ENCODE measurements at places on chromosomes 13 and 19. TPM values are rescaled to one million over a fixed set of nuclear protein-coding genes. Genes with fewer than 3 reads are reported as not detected.

- peak; percentile 48 for DNase-seq
Observed at GRCh38 chr19:29526730-29527499, 1.1 kb downstream of the VSTM2B start.

DNA sequence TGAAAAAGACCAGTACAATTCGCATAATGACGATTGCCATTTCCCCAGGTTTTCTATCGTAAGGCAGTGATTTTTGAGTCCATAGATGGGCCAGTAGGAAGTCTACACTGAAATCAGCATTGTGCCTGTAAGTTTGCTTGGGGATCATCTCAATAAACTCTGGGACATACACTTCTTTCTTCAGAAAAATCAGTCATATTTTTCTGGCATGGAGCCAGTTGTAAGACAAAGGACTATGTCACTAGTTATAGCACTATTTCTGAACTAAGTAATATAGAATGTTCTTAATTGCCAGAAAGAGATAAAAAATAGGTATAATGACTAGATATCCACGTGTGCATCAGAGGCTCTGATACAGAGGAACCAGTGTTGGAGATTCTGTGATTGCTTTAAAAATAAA, 243.5 kb downstream of the LMO7 start:
- DNase-seq: no peak

GRCh38 chr13:34419755-34420154, 522.3 kb upstream of the NBEA start:
- DNase-seq: no peak

DNA sequence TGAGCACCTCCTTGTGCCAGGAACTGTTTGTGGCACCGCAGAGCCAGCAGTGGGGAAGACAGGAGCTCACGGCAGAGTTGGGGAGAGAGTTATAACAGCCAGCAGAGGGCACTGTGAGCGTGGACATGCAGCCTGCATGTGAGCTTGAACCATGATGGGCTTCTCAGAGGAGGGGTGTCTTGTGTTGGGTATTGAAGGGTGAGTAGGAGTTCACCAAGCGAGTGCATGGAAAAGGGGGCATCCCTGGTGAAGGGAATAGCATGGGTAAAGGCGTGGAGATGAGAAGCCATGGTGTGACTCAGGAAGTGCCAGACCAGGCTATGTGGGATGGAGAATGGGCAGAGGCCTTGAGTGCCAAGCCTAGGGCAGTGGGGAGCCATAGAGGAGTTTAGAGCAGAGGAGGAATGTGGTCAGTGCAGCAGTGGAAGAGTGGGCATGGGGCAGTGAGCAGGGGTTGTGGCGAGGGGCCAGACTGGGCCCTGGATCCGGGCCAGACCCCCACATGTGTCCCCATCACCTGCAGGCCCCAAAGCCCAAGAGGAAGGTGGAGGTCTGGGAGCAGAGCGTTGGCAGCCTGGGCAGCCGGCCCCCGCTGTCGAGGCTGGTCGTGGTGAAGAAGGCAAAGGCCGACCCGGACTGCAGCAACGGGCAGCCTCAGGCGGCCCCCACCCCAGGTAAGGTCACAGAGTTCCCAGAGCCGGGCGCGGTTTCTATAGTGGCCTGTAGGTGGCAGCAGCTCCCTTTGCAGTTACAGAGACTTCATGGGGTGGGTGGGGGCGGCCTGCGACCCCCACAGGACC, 11.8 kb upstream of the SHD start:
- peak; percentile 66 for DNase-seq

DNA sequence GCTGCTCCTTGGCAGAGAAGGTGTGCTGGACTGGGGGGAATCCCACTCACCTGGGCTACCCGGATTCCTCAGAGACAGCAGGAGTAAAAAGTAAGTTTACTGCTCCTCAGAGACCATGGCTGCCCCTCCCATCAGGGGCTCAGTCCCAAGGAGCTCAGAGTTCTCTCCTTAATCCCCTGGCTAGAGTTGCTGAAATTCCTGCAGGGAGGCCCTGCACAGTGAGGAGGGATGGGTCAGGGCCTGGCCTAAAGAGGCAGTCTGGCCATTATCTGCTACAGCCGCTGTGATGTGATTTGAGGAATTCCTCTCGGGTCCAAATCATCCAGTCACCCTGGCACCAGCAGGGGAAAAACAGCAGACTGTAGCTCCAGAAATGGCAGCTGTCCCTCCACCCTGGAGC, 502.5 kb downstream of the PCDH17 start:
- DNase-seq: no peak

- DNase-seq: no peak
Observed at GRCh38 chr19:55472463-55472862, 4.0 kb upstream of the ZNF628 start.

- no peak for DNase-seq
Observed at GRCh38 chr13:83470133-83470797, 412.0 kb downstream of the SLITRK1 start.

DNA sequence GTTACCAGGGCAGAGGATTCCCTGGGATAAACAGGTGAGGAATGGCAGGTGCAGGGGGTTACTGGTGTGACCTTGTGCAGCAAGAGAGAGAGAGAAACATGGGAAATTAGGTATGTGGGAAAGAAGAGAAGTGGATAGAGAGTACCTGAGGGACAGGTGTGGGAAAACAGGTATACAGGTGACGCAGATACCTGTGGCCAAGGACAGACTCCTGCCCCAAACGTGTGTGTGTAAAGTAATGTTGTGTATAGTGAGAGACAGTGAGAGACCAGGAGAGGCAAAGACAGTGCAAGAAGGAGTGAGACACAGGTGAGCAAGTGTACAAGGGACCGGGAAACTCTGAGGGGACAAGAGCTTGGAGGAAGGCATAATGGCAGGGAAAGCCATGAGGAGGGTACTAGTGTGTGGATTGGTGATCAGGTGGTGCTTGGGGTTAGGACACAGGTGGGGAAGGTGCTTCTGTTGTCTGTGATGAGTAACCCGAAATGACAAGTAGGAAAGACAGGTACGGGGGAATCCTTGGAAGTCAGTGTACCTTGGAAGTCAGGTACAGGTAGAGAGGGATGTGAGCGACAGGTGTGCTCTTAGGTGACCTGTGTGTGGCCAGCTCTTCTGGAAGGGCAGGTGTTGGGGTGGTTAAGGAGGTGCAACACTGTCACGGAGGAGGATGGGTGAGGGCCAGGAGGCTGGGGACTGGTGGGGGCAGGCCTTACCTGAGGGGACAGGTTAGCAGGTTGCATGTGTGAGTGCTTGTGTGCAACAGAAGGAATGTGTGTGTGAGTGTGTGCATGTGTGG, 2.8 kb downstream of the ERFL start:
- no peak for DNase-seq

DNA sequence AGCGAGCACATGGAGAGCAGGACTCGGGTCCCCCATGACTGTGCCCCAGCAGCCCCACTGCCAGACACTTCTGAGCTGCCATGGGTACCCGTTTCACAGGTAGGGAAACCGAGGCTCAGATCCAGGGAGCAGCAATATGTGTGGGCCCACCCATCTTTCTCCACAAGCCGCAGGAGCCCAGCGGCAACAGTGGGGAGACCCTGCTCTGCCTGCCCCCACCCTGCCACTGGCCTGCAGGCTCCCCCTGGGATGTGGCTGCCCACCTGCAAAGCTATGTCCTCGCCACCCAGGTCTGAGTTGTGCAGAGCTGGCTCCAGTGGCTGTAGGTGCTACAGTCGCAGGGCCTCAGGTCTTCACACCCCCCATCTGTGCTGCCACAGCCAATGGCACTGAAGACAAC, 50.6 kb upstream of the C1QTNF9B start:
- no peak for DNase-seq

DNA sequence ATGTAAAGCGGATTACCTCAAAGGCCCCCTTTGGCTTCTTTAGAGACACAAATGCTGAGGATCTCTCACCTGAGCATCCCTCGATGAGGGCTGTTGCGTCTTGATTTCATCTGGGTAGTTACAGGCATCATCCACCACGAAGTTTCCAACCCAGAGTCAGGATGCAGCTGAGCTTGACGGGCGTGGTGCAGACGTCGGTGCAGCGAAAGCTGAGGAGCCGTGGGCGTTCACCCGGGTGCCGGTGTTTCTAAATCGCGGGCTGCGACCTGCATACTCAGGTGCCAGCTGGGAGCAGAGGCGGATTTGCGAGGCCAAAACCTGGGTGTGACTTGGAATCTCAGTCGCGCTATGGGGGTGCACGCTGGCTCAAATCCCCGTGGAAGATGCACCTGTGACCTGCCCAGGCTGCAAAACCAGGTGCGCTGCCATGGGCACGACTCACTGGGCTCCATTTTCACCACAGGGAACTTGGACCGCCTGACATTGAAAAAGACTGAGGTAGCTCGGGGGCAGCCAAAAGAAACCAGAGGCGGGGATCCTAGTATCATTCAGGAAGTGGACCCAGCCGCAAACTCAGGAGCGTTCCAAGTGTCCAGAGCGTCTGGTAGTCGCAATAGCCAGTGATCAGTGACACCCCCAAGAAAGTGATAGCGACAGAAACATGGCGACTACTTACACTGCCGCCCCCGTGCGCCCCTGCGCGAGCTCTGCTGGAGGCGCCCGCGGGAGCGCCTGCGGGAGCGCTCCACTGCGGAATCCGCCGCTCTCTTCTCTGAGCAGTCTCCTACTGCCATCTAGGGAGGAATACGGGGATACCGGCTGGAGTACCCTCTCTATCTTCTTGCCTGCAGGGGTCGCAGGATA, 36.4 kb upstream of the IGFL4 start:
- peak; percentile 73 for DNase-seq

DNA sequence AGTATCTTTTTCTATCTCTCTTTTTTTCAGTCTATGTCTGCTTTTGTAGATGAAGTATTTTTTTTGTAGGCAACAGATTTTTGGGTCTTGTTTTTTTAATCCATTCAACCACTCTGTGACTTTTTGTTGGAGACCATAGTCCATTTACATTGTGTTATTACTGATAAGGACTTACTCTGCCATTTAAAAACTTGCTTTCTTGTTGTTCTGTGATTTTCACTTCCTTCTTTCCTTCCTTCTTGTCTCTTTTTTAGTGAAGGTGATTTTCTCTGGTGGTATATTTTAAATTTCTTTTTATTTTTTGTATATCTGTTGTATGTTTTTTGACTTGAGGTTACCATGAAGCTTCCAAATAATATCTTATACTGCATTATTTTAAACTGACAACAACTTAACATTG, 79.5 kb downstream of the COG6 start:
- DNase-seq: no peak

GRCh38 chr19:19138109-19138981, at the start of gene TMEM161A:
Gene TMEM161A, minus strand, starts transcription at chr19:19138478. Its CDS starts 50 bp downstream, at chr19:19138428.
- DNase-seq: peak; percentile 98

DNA sequence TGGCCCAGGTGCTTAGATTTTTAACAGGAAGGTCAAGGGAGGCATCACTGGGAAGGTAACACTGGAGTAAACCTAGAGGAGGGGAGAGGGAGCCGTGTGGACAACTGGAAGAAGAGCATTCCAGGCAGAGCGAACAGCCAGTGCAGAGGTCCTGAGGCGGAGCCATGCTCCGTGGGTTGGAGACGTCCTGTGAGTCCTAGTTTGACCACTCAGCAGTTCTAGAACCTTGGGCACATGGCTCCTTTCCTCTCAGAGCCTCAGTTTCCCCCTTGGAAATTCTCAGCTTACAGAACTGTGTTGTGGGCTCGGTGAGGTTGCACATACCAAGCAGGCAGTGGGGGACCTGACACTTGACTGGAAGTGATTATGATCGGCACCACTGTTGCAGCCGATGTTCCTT, 130.9 kb downstream of the DPF1 start:
- no peak for DNase-seq

DNA sequence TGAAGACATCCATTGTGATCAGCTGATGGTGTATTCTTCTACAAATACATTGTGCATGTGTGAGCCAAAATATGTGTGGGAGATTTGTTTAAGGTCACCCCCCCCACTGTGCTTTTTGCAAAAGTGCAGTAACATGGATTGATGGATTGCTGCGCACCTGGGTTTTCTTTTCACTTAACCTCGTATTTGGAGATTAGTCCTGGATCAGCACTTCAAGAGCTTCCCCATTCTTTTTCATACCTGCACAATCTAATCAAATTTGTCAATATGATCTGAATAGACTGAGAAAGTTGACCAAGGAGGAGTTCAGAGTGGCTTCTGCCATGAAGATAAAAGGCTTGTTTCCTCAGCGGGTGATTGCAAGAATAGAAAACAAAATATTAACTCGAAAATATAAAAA, 23.7 kb downstream of the NAA16 start:
- DNase-seq: no peak

DNA sequence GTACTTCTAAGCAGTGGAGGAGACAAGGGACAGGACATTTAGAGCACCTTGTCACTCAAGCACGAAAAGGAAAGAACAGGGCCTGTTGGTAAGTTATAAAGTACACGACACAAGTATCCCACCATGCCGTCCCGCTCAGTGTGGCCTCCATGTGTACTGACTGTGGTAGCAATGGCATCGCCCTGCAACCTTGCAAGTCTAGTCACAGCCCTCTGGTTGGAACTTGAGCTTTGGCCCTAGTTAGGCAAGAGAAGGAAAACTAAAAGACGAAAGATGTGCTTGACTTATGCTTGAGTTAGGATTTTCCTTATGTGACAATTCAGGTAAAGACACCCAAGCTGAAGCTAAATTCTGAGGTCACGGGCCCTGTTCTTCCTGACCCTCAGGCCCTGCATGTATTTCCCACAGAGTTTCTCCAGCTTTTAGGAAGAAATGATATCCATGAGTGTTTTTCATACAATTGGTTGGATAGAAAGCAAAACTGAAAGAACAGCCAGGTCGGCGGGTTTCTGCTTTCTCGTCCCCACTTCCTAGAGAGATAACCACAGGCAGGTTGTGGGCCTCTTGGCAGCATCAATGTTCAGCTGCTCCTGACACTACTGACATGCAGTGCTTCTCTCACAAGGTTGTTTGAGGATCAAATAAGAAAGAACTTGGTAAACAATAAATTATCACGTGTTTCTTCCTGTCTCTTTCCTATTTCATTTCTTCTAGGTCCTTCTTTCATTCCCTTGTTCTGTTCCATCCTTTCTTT, 216.2 kb downstream of the IRS2 start:
- DNase-seq: no peak

The ABCA7 gene
- total RNA-seq: 2.0 TPM

The SMIM17 gene
- total RNA-seq: 26.5 TPM

The GIPR gene
- total RNA-seq: 0.41 TPM

The VSIG10L gene
- 0.41 TPM for total RNA-seq

The ZNF835 gene
- total RNA-seq: 13.0 TPM

The FCAR gene
- 0.41 TPM for total RNA-seq

The SULT2A1 gene
- total RNA-seq: not detected

The NDUFA13 gene
- total RNA-seq: 86.8 TPM

The ZNF844 gene
- 13.5 TPM for total RNA-seq

The ZNF534 gene
- total RNA-seq: 3.3 TPM

The ZNF414 gene
- total RNA-seq: 2.4 TPM

The TMPRSS9 gene
- total RNA-seq: 0.41 TPM

The PLIN4 gene
- under 0.01 TPM for total RNA-seq

The DHDH gene
- not detected for total RNA-seq
